ENCODE measurements at places on chromosomes 2 and 18.
A peak's percentile ranks its signal among the peaks of the same experiment; 100 is the strongest.

DNA sequence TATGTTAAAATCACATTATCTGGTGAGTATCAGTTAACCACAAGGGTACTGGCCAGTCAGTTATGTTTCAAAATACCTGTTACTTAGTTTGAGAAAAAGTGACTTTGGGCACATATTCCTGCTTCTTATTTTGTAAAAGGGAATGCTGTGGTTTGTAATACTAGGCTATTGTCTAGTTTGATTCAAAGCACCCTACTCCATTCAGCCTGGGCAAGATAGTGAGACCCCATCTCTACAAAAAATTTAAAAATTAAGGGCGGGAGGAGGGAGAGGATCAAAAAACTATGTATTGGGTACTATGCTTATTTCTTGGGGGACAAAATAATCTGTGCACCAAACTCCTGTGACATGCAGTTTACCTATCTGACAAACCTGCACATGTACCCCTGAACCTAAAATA, 18.9 kb downstream of the MBD5 start:
- DNase-seq = no peak

- peak; percentile 73 for DNase-seq
Measured at GRCh38 chr2:163347982-163348856, 387.6 kb downstream of the FIGN start.

DNA sequence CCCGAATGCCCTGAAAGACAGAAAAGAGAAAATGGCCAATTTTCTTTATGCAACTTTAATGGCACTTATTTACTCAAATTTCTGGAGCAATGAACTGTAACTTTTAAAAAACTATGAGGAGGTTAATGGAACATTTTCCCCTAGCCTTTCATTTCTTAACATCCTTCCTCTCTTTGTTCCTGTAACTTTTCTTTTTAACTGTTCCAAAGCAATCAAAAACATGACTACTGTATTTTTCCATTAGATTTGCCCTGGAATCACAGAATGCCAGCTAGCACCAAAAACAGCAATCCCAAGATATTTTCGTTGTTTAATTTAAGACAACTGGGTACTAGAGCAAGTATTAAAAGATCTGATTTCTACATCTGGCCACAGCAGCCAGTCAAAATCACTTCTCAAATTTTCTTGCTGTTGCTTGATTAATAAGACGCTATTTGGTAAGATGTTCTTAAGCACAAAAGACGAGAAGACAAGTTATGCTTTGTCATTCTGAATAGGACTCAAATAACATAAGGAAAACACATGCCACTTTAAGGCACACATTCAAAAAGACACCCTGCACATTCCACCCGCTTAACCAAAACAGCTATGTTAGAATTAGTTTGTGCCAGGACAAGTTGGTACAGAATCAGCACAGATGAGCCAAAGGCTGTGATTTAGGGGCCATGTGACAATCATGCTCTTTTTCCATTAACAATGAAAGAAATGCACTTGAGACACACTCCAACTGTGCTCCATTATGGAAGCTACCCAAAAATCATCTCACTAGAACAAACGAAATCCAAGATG, 3.6 kb downstream of the STARD7 start:
- no peak for DNase-seq

DNA sequence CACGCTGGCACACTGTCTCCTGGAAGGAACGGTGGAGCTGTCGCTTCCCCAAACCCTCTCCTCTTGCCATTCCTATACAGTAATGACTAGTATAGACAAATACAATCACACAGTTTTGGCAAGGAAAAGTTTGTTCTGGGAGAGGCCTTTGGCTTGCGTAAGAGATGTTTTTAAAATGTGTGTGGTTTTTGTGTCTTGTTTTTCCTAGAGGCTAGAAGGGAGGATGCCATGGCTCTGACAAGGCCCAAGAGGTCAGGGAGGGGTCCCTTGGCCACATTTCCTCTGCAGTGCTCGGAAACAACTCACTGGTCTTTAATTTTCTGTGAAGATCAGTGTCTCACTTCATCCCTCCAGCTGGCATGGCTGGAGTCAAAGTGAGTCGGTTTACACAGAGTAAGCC, 195.9 kb downstream of the SH3RF3 start:
- peak; percentile 90 for DNase-seq

DNA sequence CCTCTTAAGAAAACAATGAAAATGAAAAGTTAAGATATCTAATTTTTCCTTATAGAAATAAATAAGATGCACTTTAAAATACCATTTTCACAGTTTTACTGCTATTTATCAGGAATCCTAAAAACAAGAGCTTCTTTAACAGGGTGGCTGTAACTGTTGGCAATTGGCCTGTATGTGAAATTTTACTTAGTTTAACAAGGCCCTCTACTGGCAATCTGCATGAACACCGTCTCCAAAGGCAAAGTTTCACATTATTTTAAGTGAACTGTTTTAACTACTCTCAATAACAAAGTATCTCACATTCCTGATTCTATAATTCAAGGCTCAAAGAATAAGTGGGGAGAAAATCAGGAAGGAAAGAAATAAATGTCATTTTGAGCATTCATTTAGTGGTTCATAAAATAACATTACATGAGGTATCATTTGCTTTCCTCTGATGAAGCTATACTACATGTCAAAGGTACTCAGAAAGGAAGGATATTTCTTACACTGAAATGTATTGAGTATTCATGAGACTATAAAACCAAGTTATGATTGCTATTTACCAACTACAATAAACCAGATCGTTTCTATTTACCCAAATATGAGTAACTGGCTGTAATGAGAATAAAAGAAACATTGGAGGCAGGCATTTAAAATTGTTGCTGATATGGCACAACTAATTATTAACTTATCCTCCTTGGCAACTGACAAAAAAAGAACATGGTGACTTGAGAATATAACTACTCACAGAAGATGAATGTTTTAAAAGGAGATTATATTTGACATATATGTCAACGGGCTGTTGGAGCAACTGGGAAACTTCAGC, 7.0 kb downstream of the NCKAP5 start:
- no peak for DNase-seq

DNA sequence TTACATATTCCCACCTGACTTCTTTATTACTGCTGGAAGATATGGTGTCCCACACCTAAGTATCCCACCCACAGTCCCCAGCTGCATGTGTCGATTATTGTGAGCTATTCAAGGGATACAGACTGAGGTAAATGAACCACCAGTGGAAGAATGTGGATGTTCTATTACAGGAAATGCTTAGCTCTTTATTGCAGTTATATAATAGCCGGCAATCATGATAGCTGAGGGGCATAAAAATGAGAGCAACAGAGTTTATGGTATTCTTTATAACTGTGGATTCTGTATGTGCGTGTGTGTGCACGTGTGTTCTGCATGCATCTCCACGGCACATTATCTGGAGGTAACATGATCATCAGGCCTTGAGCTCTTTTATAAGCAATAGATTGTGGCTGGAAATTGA, 198.9 kb downstream of the NEDD4L start:
- no peak for DNase-seq

GRCh38 chr2:179861027-179861415, 391 bp downstream of the ZNF385B start:
- peak; percentile 38 for DNase-seq

DNA sequence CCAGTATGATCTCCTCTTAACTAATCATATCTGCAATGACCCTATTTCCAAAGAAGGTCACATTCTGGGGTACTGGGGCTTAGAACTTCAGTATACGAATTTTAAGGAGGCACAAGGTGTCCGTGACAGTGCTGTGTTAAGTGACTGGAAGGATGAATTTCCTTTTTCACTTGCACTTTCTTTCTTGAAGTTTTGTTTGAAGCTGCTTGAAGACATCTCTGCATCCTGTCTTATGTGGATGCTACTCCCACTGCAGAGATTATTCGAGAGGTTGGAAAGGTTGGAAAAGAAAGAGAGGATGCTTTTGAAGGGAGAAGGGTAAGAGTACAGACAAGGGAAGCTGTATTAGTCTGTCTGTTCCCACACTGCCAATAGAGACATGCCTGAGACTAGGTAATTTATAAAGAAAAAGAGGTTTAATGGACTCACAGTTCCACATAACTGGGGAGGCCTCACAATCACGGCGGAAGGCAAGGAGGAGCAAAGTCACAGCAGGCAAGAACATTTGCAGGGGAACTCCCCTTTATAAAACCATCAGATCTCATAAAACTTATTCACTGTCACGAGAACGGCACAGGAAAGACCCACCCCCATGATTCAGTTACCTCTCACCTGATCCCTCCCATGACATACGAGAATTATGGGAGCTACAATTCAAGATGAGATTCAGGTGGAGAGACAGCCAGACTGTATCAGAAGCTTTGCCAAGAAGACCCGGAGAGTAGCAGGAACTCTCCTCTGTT, 3.6 kb upstream of the RNF144A start:
- no peak for DNase-seq

DNA sequence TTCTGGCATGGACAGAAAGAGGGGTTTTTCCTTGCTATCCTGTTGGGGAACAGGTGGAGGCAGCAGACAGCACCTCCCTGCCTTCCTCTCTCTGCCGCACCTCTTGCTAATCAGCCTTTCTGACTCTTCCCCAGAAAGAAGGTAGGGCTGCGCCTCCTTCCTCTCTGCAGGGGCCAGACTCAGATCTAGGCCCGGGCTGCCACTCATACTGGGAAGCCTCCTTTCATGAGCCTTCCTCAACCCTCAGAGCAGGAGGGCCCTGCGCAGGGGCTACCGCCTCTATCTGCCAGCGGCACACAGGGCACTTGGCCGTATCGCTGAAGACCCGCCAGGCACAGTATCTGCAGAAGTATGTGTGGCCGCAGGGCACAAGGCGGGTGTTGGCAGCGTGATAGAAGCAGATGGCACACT, 7.1 kb downstream of the NEURL3 start:
- no peak for DNase-seq

- DNase-seq = peak; percentile 79
Measured at GRCh38 chr2:100978582-100979191, 23.4 kb upstream of the RPL31 start.

DNA sequence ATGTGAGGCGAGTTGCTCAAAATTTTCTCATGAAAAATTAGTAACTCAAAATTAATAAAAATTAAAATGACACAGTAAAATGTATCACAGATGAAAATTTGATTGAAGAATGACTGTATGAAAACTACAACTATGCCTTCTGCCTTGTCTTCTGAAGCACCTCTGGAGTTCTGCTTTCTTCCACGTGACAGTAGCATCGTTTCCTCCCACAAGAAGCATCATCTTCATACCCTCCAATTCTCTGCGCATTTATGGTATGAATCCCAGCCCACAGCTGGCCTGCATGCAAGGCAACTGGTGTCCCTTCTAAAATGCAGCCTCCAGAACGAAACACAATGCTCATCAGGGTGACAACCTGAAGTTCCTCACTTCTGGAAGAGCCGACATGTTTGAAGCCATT, 189.9 kb downstream of the MYO1B start:
- DNase-seq = no peak

DNA sequence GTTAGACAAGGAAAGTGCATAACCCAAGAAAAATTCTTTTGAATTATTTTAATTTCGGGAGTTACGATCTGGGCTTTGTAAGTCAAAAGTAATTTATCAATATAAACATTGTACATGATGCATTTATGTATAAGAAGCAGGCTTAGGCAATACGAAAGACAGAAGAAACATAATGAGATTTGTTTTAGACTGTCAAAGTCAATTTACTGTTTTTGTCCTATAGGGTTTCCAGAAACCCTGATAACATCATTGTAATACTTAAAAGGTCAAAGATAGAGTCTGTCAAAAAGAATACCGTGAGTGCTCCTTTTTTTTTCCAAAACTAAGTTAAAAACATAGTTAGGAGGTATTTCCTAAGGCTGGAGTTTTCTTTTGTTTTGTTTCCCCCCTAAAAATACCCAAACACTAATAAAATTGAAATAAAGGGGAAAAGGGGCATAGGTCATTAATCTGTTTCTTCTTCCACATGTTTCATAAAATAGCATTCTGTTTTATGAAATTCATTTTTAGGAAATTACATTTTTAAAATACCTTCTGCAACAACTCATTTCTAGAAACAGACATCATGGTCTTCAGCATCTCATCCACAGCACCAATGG, 16.1 kb downstream of the C1D start:
- no peak for DNase-seq

- DNase-seq = no peak
Measured at GRCh38 chr18:11502368-11502767, 107.0 kb upstream of the SLC35G4 start.

- no peak for DNase-seq
Measured at GRCh38 chr2:71936076-71937030, 211.3 kb downstream of the CYP26B1 start.

- no peak for DNase-seq
Measured at GRCh38 chr2:237418300-237418699, 4.3 kb upstream of the COL6A3 start.

DNA sequence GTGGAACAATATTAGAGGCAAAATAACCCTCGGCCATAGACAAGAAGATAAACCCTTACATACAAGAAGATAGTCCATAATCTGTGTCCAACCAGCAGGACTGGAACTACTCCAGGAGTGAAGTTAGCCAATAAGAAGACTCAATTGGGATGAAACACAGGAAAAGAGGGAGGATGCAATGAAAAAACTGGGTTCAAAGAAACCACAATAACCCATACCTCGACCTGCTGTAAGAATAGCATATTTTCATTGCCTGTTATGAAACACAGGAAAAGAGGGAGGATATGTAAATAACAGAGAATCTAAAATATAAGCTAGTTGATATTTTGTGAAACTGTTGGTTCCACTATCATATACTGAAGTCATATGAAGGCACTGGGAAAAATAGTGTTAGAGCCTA, 87.1 kb upstream of the CSRNP3 start:
- DNase-seq = no peak

- DNase-seq = no peak
Measured at GRCh38 chr2:135803278-135803677, 33.7 kb downstream of the LCT start.

DNA sequence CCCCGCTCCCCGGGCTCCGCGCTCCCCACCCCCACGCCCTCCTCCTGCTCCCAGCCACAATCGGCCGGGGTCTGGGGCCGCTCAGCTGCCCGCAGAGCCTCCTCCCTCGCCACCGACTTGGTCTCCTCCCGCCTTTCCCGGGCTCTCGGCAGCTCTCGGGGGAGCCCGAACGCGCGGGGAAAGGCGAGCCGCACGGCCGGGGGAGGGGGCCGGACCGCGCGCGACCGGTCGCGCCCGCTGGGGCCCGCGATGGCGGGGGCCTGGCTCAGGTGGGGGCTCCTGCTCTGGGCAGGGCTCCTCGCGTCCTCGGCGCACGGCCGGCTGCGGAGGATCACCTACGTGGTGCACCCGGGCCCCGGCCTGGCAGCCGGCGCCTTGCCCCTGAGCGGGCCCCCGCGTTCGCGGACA, 327 bp downstream of the LTBP1 start:
- DNase-seq = peak; percentile 58

- DNase-seq = no peak
Measured at GRCh38 chr2:137959166-137959565, 5.1 kb upstream of the HNMT start.

DNA sequence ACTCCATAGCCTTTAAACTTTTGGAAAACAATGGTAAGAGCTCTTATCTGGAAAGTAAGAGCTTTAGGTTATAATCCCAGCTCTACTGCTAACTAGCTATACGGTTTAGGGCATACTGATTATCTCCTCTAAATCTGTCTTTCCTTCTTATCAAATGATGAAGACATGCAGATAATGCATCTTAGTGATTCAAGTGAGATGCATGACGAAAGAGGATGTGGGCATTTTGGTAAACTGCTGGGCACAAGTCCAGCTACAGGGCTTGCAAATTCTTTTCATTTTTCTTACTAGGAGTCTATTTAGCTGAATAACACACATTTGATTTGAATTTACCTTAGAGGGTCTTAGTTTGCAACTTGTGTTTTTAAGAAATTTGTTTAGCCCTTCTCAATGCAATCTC, 1604.8 kb upstream of the ZEB2 start:
- no peak for DNase-seq

Measured in left hindlimb (tissue), 1 donor.